ENCODE measurements at places on chromosomes 11 and 22.

- DNase-seq = no peak
- H3K27ac ChIP-seq = no peak overlapping the region
- H3K36me3 ChIP-seq = no peaks in the 10 kb centered on the region
- no peaks in the 10 kb centered on the region for H3K27me3 ChIP-seq
- no peak overlapping the region for H3K4me3 ChIP-seq
- no peaks in the 10 kb centered on the region for H3K4me1 ChIP-seq
Observed at GRCh38 chr11:117647872-117648271, 149.1 kb downstream of the DSCAML1 start.

DNA sequence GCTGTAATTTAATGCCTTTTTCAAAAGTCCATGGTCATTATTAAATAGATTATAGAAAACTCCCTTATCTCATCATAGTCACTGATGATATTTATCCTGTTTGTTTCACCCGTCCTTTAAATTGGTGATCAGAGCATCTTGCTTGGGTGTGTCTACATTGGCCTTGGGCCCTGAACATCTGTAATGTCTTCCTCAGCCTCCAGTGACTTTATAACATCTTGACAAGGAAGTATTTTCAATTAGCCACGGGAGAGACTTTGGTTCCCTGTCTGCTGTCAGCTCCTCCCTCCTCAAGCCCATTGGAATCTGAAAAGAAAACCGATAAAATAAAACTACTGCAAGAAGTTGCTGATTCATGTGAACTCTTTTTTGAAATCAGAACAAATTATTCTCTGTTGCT lies 116.9 kb upstream of the TTC12 start:
- no peaks in the 10 kb centered on the region for H3K27me3 ChIP-seq
- H3K4me1 ChIP-seq = peaks cover 9% of the 10 kb centered on the region

DNA sequence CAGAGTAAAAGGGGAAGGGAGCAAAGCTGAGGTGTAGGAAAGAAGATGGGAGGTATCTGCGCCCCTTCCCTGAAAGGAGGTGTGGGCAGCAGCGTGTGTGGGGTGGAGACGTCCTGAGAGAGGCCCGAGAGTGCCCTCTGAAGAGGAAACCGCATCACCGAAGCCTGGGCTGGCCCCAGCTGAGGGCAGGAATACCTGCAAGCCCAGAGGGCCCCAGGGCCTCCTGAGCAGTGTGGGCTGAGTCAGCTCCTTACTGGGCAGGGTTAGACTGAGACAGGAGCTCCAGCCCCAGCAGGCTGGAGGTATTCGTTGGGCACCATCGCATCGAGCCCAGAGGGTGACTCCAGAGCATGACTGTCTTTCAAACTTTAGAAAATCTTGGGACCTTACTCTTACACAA lies 534.0 kb upstream of the B3GAT1 start:
- no peaks in the 10 kb centered on the region for H3K36me3 ChIP-seq
- H3K27ac ChIP-seq = no peak overlapping the region
- no peaks in the 10 kb centered on the region for H3K27me3 ChIP-seq
- no peak for DNase-seq
- peaks cover 35% of the 10 kb centered on the region for H3K4me1 ChIP-seq

GRCh38 chr22:38429499-38430068 lies 25.4 kb downstream of the KCNJ4 start:
- H3K36me3 ChIP-seq = no peaks in the 10 kb centered on the region
- DNase-seq = no peak
- no peak overlapping the region for H3K27ac ChIP-seq

- H3K4me3 ChIP-seq = no peak overlapping the region
- H3K27ac ChIP-seq = no peak overlapping the region
- H3K4me1 ChIP-seq = no peaks in the 10 kb centered on the region
- H3K36me3 ChIP-seq = no peaks in the 10 kb centered on the region
- DNase-seq = no peak
Observed at GRCh38 chr22:30752771-30753170, 58.1 kb downstream of the OSBP2 start.

DNA sequence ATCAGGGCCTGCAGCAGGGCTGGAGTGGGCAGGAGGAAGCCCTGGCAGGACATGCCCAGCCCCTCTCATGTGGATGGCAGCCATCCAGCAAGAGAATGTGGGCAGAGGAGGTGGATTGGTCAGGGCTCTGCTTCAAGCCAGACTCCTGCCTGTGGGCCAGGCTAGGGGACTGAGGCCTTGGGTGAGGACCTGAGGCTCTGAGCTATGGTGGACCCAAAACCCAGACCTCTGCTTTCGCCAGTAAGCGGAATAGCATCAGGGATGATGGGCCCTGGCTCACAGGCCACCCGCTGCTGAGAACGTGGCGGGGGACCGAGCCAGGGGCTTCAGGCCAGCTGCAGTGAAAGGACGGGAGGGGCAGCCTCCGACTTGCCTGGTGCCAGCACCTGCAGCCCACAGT lies 57.4 kb downstream of the LINC01488 start:
- DNase-seq = no peak
- H3K4me1 ChIP-seq = peaks cover 34% of the 10 kb centered on the region
- no peaks in the 10 kb centered on the region for H3K36me3 ChIP-seq
- H3K27ac ChIP-seq = no peak overlapping the region
